IMR-90 (cell line): ENCODE measurements at places on chromosomes 4 and X. TPM values are rescaled to one million over a fixed set of nuclear protein-coding genes. Genes with fewer than 3 reads are reported as not detected.

DNA sequence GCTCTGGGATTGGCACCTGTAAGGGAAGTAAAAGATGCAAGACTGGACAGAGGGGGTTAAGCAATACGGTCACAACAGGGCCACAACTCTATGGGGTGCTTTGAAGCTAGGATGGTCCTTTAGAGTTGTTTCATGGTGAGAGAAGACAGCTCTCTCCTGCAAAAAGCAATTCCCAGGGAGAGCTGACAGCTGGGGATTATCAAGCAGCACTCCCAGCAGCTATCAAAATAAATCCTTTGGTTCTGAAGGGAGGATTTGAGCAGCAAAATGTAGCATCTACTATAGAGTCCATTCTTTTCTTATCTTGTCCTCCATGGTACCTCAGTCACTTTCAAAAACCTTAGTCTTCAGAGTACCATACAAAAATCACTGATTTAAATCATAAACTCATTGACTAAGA is 35.1 kb upstream of the AP1AR start:
- DNase-seq = peak; percentile 6

The HMX1 gene
- total RNA-seq = not detected in 2 replicates

- DNase-seq = no peak
Observed at GRCh38 chrX:143115466-143115865, 89.7 kb downstream of the SPANXN4 start.

GRCh38 chr4:101299899-101300540 is 47.3 kb downstream of the PPP3CA start:
- no peak for DNase-seq

- no peak for DNase-seq
Observed at GRCh38 chr4:133000012-133000411, 149.1 kb upstream of the PCDH10 start.

GRCh38 chr4:101682946-101683345 is 107.6 kb upstream of the BANK1 start:
- no peak for DNase-seq

GRCh38 chr4:22196551-22196950 is 248.0 kb upstream of the KCNIP4 start:
- DNase-seq = no peak

The CXCL1 gene
- total RNA-seq = not detected in 2 replicates

DNA sequence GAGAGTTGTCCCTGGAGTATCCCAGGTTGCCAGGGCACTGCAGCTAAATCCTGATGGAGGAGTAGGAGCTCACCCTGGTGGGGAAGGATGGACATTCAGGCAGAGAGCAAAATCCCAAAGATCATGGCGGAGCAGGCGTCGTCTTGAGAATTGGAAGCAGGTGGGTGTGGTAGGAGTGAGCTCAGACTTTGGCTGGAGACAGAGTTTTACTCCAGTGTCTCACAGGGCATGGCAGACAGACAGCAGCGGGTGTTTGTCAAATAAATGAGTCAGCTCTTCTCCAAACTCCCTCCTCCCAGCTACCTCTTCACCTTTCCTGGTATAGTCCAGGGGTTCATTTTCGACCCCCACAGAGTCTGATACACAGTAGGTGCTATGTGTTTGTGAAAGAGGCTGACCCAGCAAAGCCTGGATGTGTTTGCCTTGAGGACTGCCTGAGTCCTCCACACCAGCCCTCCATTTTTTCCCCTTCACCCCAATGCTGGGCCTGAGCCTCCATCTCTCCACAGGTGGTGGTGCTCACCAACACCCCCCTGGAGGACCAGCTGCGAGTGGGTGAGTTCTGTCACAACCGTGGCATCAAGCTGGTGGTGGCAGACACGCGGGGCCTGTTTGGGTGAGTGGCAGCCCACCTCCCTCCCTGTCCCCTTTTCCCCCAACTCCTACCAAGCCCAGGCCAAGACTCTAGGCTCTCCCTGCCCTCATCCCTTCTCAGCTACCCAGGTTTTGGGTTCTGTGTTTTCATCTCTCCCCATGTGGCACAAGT is 6.9 kb downstream of the UBA1 start:
- DNase-seq = peak; percentile 65

DNA sequence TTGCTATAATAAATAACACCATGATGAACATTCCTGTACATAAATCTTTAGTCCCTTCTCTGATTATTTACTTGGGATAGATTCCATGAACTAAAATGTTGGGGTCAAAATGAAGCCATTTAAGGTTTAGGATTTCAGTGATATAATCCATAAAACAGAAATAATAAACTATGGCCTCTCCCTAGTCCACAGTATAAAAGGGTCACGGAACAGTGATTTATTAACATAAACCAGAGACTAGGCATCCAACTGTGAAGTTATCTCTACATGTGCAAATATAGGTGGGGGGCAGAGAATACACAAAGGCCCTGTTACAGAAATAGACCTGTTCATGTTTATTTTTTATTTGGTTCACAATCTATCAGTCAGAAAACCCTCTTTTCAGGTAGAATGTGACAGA is 499.1 kb upstream of the SLIT2 start:
- no peak for DNase-seq

DNA sequence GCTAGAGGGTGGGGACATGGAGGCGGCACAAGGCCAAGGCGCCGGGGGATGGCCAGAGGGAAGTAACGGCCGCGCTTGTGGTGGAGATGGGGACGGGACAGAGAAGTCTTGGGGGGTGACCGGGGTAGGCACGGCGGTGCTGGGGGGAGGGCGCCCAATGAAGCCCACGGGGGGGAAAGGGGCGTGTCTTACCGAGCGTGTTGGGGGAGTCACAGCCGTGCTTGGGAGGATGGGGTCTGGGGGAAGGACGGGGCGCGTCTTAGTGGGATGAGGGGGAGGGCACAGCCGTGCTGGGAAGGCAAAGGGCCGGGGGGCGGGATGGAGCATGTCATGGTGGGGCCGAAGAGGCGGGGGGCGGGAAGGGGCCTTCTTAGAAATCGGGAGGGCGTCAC is 952 bp downstream of the ARSD start:
- DNase-seq = peak; percentile 47

GRCh38 chr4:114226968-114227760 is 247.7 kb upstream of the ARSJ start:
- DNase-seq = peak; percentile 34

- no peak for DNase-seq
Observed at GRCh38 chr4:58611012-58611411, 1500.8 kb upstream of the IGFBP7 start.

DNA sequence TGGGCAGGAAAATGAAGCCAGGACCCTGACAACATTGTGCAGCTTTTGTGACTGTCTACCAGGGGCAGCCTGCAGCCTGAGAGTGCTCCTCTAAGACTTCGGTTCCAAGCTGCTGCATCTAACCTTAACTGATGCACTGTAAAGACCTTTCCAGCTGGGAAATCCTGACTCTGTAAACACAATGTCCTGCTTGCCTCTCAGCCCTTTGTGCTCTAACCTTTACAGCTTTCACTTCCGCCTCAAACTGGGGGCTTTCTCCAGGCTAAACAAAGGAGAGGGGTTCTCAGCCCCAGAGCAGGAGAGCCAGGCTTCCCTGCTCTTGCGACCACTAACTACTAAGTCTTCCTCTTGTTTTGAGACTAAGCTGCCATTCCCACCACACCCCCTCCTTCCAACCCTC is 19.3 kb upstream of the RASL11B start:
- DNase-seq = no peak

DNA sequence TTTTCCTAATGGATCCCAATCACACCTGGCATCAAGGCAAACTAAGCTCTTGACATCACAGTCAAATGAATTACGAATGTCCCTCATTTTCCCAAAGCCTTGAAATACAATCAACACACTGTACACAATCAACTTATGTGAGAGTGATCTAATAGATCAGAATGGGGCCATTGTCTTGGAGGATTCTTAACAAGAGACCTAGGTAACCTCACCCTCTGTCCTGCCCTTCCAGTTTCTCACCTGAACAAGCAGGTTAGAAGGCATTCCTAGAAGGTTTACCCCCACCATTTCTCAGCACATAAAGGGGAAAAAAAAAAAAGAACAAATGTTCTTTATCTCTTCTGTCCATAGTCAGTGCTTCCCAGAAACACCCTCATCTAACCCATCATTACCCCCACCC is 6.3 kb downstream of the SLC39A8 start:
- DNase-seq = no peak

The MGAT4D gene
- total RNA-seq = not detected in 2 replicates

The RP2 gene
- 17.0 and 23.9 TPM in 2 replicates for total RNA-seq

The RHOXF1 gene
- total RNA-seq = not detected in 2 replicates

DNA sequence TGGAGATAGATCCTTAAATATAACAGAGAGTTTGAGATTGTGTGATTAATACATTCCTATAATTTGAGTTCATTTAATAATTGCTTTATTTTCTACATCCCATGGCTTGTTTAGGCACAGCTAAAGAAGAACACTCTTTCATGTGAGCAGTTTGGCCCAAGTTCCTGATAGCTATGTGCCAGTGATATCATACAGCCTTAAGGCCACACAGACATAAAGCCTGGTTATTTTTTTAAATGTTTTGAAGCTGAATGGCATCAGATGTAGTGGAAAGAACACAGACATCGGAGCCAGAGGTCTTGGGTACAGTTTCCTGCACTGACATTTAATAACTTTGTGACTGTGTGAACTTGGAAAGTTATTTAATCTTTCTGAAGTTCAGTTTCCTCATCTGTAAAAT is 7.0 kb upstream of the NDNF start:
- no peak for DNase-seq

The AASDH gene
- total RNA-seq = 12.0 and 13.1 TPM in 2 replicates

- DNase-seq = no peak
Observed at GRCh38 chr4:14277505-14277904, 650.0 kb upstream of the BOD1L1 start.

GRCh38 chr4:2728806-2729532 is 27.2 kb downstream of the TNIP2 start:
- DNase-seq = no peak

The DDIT4L gene
- total RNA-seq = 3.9 and 7.8 TPM in 2 replicates
